GM23248 (cell line): ENCODE measurements at places on chromosomes 2 and 18. TPM values are rescaled to one million over a fixed set of nuclear protein-coding genes. Genes with fewer than 3 reads are reported as not detected.
A peak's percentile ranks its signal among the peaks of the same experiment; 100 is the strongest.

- no peak for DNase-seq
Observed at GRCh38 chr18:3234457-3234856, 13.1 kb upstream of the MYL12A start.

- no peak for DNase-seq
Observed at GRCh38 chr2:147352264-147353071, 492.4 kb upstream of the ACVR2A start.

DNA sequence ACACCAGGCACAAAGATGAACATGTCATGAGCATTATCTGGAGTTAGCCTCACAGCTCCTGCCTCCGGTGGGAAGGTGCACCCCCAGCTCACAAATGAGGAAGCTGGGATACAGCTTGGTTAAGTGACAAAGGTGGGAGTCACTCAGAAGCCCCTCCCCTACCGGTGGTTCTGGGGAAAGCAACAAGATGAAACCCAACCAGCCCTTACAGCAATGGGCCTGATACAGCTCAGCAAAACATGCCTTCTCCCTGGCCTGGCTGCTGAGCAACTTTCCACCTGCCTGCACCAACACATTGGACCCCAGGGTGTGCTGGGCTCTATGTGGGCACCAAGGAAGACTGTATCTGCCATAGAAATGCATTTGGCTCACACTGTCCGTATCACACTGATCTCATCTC, 113.2 kb downstream of the GYPC start:
- DNase-seq: no peak

Gene PROKR1
- not detected in 2 replicates for polyA plus RNA-seq

Gene ATP6V1C2
- polyA plus RNA-seq: 0.18 and 0.53 TPM in 2 replicates

DNA sequence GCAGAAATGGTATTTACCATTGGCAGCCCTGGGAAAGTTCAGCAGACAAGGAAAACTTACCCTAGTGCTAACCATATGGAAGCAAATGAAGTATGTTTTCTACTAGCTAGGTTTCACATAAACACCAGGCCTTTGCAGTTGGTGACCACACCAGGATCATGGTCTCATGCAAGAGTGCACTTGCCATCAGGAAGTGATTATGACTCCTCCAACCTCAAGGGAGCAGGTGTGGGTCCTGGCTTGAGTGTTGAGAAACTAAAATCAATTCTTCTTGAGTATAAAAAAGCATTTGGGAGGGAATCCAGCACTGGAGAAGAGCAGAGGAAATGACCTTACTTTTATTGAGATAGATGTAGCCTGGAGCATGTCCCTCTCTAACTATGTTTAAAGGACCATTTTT, 56.8 kb upstream of the SPAG16 start:
- no peak for DNase-seq

DNA sequence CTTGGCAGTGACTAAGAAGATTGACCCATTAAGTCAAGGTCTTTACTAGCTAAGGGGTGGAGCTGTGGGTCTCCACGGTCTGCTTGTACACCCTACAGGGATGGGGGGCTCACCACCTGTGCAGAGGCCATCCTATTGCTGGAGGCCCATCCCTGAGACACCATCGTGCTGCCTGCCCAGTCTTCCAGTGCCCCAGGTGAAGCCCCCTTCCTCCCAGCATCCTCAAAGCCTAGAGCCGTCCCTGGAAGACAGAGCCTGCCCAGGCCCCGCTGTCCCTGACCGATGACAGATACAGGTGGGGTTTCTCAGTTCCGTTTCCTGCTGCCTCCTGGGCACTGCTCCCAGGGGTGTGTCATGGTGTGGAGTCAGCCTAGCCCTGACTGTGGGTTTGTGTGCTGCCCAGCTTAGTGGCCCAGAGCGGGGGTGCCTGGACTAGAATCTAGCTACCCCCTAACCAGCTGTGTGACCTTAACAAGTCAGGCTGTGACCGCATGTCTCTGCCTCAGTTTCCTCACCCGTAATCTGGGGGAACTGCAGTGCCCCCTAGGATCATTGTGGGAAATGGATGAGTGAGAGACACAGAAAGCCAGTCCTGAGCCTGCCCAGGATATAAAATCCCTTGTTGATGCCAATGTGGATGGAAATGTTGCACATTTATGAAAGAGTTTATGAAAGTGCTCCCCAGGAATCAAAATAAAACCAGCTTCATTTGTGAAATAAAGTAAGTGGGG, 2.0 kb downstream of the OTOS start:
- DNase-seq: peak; percentile 55

DNA sequence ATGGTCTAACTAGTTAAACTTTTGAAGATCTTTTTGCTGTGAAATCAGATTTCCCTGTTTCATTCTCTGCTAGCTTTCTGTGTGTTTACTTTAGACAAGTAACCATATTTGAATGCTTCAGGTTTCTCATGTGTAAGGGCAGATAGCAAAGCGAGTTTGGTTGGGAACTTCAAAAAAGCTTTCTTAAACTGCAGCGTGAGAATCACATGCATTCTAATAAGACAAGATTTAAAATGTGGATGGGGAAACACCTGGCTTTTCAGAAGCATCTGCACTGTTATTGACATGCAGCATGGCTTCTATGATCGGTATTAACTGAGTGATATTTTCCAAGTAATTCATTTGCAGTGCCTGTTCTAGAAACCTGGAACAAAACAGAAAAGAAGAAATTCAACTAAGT, 119.3 kb downstream of the ABCA12 start:
- no peak for DNase-seq

GRCh38 chr2:154392256-154392655, 306.2 kb upstream of the KCNJ3 start:
- no peak for DNase-seq

Gene ALPP
- not detected in 2 replicates for polyA plus RNA-seq

Gene CPLX4
- polyA plus RNA-seq: not detected in 2 replicates

Gene SCYGR3
- polyA plus RNA-seq: not detected in 2 replicates

DNA sequence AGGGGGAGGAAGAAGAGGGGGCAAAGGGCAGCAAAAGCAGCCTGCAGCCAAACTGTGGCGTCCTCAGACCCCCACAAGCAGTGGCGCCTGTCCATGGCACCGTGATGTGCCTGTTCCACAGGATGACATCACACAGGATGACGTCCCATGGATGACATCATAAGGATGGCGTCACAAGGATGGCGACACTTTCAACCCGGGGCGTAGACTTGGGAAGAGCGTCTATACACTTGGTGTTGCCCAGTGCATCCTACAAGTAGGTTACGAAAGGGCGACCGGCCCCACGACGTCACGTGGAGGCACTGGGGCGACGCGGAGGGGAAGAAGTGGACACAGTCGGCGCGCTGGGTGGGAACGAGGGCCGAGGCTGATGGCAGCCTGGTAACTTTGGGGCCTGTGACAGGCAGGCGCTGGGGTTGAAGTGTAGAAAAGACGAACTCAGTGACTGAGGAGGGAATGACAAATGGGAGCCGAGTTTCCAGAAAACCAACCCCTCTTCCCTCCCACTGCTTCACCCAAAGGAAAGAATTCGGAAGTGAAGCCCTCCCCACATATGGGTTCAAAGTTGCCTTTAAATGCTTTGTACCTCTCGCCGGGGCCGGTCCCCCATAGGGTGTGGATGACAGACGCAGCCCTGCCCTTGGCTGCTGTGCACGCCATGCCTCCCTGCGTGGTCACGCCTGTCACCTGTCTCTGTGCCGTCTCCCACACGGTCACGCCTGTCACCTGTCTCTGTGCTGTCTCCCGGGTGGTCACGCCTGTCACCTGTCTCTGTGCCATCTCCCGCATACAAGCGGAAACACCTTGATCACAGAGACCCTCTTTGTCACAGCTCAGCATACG, 13.4 kb upstream of the KCNG2 start:
- DNase-seq: no peak

Gene COL3A1
- polyA plus RNA-seq: 977 and 987 TPM in 2 replicates

GRCh38 chr18:28281400-28281799, 104.5 kb upstream of the CDH2 start:
- peak; percentile 2 for DNase-seq

Gene SERPINB3
- 0.24 TPM in 1 of 2 replicates, not detected in the other for polyA plus RNA-seq

Gene SLC66A3
- polyA plus RNA-seq: 46.8 and 53.6 TPM in 2 replicates
